PC-9 (cell line): ENCODE measurements at places on chromosomes 7 and 10. TPM values are rescaled to one million over a fixed set of nuclear protein-coding genes. Genes with fewer than 3 reads are reported as not detected.

GRCh38 chr7:149207324-149208035 is 12.1 kb downstream of the ZNF282 start:
- DNase-seq = no peak

GRCh38 chr7:4045975-4046374 is 636.1 kb upstream of the FOXK1 start:
- DNase-seq = no peak

The KLF14 gene
- total RNA-seq = not detected in 2 replicates

The SLC39A12 gene
- total RNA-seq = not detected in 2 replicates

The WDFY4 gene
- not detected in 2 replicates for total RNA-seq
